ENCODE measurements at places on chromosomes 2 and 18.

- DNase-seq = no peak
Measured at GRCh38 chr2:230412846-230413245, 3.2 kb upstream of the SP100 start.

GRCh38 chr2:26853751-26854150 is 5.8 kb downstream of the DPYSL5 start:
- DNase-seq = no peak

DNA sequence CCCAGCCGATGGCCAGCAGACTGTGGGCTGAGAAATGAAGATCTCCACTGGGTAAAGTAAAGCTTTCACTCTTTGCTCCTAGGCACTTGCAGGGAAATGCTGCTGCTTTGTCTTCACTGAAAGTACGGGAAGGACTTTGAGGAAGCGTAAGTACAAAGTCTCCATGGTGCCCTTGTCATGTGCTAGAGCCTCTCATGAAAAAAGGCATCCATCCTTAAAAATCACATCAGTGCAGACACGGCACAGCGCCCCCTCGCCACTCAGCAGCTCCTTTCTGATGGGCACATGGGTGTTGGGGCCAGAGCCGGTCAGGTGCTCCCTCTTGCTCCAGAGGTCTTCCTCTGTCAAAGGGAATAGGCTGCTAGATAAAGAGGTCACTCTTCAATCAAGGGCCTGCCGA is 109.0 kb upstream of the STPG4 start:
- DNase-seq = no peak

DNA sequence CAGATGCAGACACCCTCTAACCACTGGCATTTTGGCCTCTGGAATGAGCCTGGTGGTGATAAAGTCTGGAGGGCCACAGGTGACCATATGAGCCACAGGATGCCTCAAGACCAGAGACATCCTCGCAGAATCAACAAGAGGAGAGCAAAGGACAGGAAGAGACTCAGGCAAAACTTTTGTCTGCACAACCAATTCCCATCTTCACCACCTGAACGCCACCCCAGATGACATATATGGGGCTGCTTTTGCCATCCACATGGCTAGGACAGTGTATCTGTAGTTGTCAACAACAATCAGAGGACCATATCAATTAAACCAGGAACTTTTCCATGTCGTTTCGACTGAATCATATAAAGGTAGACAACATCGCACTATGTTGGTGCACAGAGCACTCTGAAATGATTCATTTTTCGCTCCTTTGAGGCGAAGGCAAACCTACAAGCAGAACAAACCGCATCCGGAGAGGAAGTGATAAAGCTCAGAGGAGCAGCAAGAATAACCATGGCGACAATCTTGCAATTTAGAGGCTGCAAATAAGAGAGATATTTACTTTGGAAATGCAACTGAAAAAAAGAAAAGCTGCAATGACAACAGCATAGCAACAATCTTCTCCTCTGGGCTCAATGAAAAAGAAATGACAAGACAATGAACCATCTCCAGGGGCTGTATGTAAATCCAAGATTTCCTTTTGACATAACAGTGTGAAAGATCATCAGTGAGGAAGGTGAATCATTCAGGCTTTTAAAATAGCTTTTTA is 204.5 kb downstream of the ARL4C start:
- DNase-seq = no peak

DNA sequence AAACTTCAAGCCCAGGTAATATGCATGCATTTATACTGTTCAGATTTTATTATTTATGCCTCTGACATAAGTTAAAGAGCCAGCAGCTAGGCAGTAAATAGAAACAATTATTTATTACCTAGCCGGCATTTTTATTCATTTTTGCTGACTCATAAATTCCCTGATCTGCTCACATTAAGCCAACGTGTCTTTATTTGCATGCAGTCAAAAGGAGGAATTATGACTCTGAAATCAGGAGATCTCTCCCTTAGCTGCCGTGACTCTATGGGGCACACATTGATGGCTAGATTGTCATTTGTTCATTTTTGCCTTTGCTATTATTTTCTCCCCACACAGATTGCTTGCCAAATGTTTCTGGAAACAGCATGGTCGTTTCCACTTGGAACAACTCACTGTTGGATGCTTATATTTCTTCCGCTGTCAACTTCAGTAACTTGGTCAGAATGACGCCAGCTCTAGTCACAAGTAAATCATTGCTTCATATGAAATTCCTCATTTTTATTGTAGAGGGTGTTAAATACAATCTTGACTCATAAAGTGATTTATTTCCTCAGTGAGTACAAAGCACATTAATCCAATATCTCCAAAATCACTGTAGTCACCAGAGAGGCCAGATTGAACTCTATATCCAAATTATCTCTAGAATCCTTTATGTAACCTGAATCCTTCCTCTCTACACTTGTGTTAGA is 15.9 kb upstream of the ZBTB14 start:
- DNase-seq = no peak

GRCh38 chr18:23532848-23533247 is 29.5 kb downstream of the RMC1 start:
- DNase-seq = no peak

- no peak for DNase-seq
Measured at GRCh38 chr18:77148289-77148688, 15.7 kb upstream of the MBP start.

- no peak for DNase-seq
Measured at GRCh38 chr2:51899643-51900042, 867.7 kb upstream of the NRXN1 start.

GRCh38 chr2:140667203-140667602 is 1463.6 kb downstream of the LRP1B start:
- no peak for DNase-seq

- no peak for DNase-seq
Measured at GRCh38 chr2:205545971-205546816, 136.1 kb upstream of the NRP2 start.

GRCh38 chr18:75065251-75066000 is 143.5 kb downstream of the PTGR3 start:
- DNase-seq = peak; percentile 81

- peak; percentile 57 for DNase-seq
Measured at GRCh38 chr18:70523035-70523791, 234.4 kb downstream of the SOCS6 start.

Measured in NCI-H345 (cell line).